ENCODE measurements at places on chromosomes 7 and 10.

DNA sequence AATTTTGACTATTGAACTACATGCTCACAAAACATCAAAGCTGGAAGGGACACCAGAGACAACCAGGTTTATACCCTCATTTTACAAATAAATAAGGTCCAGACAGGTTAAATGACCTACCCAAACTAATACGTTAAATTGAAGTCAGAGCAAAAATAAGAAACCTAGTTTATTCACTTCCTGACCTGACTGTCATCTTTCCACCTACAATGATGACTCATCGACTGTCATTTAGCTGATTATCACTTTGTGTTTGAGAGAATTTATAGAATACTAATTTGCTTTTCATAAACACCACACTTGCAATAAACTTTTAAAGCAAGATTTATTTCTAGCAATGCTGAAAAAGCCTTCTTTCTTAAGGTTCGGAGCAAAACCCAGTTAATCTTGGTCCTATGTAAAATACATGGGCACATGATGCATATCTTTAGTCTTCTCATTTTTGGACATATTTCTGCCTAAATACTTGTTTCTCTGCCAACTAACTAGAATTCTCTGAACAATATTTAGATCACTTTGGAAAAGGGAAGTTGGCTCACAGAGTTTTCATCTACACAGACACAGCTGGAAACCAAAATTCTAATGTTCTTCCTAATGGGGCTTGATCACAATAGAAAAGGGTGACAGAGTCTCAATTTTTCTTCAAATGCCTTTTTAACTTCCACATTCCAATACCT, 16.7 kb upstream of the LRRN3 start:
- DNase-seq: no peak

DNA sequence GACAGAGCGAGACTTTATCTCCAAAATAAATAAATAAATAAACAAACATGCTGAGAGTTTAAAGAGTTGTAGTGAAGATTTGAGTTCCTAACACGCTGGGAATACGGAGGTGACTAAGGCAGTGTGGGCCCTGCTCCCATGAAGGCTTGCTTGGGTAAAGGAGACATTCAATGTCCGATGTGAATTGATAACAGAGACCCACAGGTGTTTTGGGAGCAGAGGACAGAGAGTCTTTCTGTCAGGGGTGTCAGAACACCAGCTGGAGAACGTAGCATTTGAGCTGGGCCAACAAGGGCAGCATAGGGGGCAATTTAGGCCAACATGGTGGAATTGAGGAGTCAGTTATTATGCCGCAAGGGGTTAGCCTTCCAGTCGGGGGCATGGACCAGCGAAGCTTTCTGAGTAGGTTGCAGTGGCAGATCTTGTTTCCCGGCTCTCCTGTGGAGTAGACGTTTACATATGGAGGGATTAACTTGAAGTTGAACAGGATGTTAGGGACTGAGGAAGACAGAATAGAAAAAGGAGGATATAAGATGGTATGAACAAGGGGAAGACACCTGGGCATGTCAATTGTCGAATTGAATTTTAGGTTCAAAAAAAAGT, 5.6 kb downstream of the PROSER2 start:
- DNase-seq: no peak

DNA sequence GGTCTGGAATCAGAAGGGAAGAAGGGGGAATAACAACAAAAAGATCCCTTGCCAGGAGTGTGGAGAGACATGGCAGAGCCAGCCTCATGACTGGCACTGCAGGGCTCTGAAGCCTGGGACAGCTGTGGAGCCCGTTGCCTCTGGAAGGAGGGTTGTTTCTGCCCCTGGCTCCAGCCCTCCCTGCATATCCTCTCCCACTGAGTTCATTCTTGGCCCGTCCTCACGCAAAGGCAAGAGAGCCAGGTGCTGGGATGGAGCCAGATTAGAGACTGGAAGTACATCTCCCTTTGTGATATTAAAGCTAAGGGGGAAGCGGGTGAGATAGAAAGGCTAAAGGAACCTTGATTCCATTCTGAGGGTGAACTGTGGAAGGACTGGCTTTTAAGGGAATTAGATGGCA, 141.5 kb upstream of the NPVF start:
- DNase-seq: no peak

GRCh38 chr10:98078774-98079173, 48.4 kb upstream of the CRTAC1 start:
- no peak for DNase-seq

DNA sequence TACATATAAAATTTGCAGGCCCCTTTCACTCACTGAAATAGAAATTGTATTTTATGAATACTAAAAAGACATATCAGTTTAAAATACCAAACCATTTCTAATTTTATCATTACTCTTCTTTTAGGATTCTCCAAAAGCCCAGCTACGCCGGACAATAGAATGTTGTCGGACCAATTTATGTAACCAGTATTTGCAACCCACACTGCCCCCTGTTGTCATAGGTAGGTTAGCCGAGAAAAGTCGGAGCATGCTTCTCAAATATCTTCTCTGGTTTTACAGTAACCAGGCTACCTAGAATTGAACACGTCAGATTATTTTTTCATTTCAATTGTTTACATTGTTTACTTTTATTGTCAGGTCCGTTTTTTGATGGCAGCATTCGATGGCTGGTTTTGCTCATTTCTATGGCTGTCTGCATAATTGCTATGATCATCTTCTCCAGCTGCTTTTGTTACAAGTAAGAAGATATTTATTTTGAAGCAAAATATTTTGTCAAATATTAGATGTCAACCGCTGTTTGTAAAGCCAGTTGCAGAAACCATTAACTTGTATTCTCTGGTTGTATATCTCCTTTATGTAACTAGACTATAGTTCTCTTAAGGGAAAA, 57.6 kb downstream of the MMRN2 start:
- DNase-seq: peak; percentile 75

DNA sequence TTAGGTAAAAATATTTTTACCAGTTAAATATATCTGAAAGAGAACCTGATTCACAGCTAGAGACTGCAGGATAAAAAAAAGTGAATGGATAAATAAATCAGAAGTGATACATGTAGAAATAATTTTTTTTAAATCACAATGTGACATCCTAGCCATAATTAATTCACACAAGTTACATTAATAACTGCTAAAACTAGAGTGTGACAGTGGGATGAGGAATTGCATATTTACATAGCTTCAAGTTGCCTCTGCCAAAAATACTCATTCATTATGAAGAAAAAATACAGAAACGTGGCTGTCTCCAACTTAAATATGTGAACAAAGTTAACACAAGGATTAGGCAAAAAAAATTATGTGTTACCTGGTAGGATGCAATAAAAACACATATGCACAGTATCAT, 473.5 kb upstream of the SEMA3A start:
- DNase-seq: no peak

- DNase-seq: no peak
These were observed 21.4 kb downstream of the DNAJB12 start for GRCh38 chr10:72333112-72334015.

GRCh38 chr10:120335553-120335952, 121.5 kb upstream of the PLPP4 start:
- DNase-seq: no peak

DNA sequence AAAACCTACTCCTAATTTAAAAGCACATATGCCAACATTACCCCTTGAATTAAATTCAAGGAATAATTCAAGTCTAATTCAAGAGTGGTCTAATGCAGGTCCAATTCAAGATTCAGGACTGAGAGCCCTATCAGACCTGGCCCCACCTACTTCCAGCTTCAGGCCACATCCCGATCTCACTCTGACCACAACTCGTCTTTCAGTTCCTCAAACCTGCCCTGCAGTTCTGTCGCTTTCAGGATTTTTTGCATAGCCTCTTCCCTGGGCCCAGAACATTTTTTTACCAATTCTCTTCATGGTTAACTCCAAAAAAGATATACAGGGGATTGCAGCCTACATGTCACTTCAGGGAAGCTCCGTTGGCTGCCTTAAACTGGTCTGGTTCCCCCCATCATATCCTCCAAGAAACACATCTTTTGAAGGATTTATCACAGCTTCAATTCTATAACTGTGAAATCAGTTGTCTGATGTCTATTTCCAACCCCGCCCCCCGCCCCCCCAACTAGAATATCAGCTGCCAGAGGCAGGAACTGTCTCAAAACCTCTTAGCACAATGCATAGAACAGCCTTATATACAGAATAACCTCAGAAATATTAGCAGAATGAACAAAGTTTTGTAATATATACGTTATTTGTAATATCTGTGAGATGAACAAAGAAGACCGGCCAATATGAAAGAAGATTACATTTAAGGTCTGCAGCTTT, 20.8 kb downstream of the CCDC6 start:
- DNase-seq: no peak

GRCh38 chr10:24920907-24921881, 31.2 kb downstream of the PRTFDC1 start:
- no peak for DNase-seq

DNA sequence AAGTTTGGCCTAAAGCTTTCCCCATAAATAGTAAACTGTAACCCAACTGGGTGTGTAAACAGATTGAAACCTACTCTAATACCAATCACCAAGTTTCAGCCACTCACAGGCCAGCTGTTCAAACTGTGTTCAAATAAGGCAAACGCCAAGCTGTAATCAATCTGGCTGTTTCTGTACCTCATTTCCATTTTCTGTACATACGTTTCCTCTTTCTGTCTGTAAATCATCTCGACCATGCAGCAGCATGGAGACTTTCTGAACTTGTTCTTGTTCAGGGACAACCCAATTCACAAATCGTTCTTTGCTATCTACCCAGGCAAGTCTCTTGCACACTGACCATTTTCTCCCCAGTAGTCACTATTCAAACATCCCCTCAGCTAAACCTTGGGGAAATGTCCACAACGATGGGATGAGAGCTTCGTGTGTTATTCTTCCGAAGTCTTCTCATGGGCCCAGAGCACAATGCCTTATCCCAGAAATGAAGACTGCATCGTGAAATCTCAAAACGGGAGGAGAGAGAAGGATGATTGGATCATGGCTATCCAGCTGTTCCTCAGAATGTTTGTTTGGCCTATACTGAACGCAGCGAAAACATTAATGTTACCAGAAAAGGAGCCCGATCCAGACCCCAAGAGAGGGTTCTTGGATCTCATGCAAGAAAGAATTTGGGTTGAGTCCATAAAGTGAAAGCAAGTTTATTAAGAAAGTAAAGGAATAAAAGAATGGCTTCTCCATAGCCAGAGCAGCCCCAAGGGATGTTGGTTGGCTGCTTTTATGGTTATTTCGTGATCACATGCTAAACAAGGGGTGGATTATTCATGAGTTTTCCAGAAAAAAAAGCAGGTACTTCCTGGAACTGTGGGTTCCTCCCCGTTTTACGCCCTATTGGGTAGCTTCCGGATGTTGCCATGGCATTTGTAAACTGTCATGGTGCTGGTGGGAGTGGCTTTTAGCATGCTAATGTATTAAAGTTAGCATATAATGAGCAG, 86.2 kb downstream of the SLC16A9 start:
- DNase-seq: no peak

- no peak for DNase-seq
These were observed 67.0 kb upstream of the VIPR2 start for GRCh38 chr7:159211540-159212182.

DNA sequence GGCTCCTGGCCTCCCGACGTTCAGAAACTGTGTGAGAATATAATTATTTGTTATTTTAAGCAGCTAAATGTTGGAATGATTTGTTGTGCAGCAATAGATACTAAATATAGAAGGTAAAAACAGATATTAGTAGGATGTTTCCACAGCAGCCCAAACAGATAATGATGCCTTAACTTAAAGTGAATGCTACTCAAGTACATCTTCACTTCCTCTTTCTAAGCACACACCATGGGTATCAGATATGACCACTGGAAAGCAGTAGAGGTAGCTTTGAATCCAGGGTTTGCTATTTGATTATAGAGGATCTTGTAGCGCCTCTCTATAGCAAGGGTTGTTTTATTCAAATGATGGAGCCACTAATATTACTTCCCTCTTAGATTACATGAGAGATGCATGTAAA, 38.2 kb upstream of the BET1 start:
- DNase-seq: no peak

GRCh38 chr7:7563813-7564212, 2.9 kb upstream of the MIOS start:
- no peak for DNase-seq

- DNase-seq: no peak
These were observed 118.1 kb downstream of the SEMA3D start for GRCh38 chr7:85068799-85069198.

- no peak for DNase-seq
These were observed 5.8 kb upstream of the LRRC4 start for GRCh38 chr7:128037081-128037480.

- DNase-seq: peak; percentile 28
These were observed 65.0 kb upstream of the ADGRA1 start for GRCh38 chr10:133022776-133023100.

- DNase-seq: no peak
These were observed 952 bp upstream of the MAFK start for GRCh38 chr7:1529383-1530116.
